ENCODE measurements at places on chromosomes 11 and 22.

GRCh38 chr11:128846985-128847384 lies 20.1 kb downstream of the KCNJ1 start:
- DNase-seq, result no peak

GRCh38 chr22:28864878-28865596 lies 18.3 kb upstream of the ZNRF3 start:
- DNase-seq, result no peak

- DNase-seq, result no peak
Observed at GRCh38 chr11:94669023-94669422, 99.1 kb upstream of the AMOTL1 start.

- no peak for DNase-seq
Observed at GRCh38 chr11:86571273-86571948, 101.0 kb downstream of the ME3 start.

DNA sequence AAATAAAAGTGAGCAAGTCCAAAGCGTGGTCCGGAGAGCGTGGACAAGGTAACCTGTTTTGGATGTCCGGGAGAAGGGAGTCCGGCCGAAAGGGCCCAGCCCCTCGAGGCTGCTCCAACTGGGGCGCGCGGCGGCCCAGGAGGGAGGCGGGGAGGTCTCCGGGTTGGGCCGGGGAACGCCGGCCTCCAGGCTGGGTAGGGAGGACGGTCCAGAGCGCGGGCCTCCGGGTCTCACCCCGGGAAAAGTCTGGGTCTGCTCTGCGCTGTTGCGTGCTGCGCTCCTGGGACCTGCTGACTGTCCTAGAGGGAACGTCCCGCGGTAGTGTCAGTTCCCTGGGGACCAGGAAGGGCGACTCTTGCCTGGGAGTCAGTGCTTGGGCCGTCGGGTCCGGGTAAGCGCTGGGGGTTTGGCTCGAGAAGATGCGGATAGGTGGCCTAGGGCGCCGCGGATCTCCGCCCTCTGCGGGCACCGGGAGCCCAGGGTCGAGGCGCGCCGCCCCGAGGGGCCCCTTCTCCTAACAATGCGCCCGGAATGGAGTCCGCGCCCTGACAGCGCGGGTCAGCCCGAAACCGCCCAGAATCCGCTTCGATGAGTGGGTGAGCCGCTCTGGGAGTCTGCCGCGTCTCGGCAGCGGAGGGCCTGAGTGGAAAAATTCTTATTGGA lies 988 bp upstream of the FLI1 start:
- no peak for DNase-seq

- DNase-seq, result no peak
Observed at GRCh38 chr11:129006161-129006560, 63.5 kb upstream of the TP53AIP1 start.

DNA sequence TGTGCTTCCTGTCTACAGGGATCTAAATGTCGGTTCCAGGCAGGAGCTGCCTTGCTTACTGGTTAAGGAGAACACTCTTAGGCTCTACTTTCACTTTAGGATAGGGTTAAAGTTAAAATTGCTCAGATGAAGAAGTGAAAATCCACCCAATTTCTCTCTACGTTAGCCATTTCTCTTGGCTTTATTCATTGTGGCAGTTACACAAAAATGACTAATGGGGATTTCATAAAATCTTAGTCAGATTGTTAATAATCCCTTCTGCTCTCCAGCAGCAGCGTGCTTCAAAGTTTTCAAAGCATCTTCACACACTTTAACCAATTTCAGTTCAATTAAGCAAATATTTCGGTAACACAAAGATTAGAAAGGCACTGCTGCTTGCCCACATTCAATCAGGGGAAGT lies 58.4 kb upstream of the RCN1 start:
- no peak for DNase-seq

DNA sequence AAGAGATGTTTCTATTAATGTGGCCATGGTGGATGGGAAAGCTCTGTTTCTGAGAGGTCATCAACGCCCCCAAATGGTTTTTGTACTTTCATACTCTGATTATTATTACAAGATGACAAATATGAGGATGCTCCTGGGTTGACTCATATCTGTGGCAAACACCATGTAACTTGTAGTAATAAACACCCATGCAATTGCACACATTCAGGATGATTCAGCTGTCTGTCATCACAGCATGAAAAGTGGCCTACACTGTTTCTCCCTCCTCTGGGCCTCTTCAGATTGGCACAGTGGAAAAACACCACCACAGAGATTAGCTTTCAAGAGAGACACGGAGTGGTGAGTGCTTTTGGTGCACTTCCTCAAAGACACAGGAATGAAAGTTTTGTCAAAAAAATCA lies 85.4 kb downstream of the MTNR1B start:
- no peak for DNase-seq

GRCh38 chr11:29937526-29937925 lies 79.3 kb downstream of the KCNA4 start:
- DNase-seq, result no peak

GRCh38 chr11:118216621-118217481 lies 8.0 kb downstream of the JAML start:
- DNase-seq, result no peak

DNA sequence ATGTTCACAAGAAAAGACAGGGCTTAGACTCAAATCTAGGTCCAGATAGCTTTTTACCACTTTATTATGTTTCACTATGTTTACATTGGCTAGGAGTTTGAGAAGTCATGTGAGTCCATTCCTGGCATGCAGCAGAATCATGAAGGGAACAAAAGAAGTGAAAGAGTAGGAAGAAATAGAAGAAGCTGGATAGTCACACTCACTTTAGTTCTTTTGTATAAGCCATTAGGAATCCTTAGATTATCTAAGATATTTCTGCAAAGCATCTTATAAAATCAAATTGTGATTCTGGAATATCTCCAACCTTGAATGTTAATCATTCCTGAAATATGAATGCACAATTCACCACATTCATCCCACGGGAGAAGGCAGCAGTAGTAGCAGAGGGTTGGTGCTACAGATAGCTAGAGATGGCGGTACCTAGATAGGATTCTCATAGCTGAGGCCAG lies 31.9 kb downstream of the MAML2 start:
- no peak for DNase-seq

- DNase-seq, result no peak
Observed at GRCh38 chr11:17026487-17027082, 12.4 kb upstream of the PLEKHA7 start.

- DNase-seq, result no peak
Observed at GRCh38 chr11:17343257-17343656, 8.3 kb upstream of the NCR3LG1 start.

- no peak for DNase-seq
Observed at GRCh38 chr11:105609341-105609781, 512 bp upstream of the GRIA4 start.

DNA sequence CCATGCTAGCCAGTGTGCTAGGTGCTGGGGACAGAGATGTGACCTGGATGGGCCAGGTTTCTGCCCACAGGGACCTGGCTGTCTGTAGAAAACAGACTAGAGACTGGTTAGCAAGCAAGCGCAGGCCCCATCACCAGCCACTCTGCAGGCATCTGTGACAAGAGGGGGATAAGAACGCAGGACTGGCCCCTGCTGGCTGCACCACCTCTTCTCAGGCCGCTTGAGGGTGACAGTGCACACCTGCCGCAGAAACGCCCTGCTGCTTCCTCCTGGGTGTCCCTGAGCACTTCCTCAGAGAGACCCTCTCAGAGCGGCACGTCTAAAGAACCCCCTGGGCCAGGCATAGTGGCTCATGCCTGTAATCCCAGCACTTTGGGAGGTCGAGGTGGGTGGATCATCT lies 5.9 kb upstream of the PICK1 start:
- no peak for DNase-seq

DNA sequence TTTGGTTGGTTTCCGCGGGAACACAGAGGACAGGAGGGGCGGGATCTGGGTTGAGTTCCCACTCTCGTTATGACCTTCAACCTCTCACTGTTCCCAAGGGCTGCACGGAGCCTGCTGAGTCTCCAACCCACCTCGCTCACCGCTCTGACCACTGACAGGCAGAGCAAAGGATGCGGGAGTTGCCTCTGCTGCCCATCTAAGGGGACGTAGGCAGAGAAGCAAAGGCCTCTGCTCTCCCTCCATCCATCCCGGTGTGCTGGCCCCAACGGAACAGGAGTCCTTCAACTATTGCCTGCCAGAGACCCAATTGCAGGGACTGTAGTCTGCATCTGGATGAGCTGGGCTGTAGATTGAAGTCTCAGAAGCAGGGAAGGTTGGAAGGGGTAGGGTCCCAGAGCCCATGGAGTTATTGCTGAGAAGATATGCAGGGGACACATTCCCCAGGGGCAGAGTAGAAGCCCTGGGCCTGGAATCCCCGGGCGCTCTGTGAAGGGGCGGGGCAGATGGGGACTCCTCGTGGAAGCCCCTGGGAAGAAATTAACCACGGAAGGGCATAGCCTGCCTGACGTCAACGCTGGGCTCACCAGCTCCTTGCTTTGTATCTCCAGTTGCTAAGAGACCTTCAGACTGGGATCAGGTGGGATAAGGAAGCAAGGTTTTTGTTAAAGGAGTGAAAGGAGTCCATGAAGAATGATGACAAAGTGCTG lies 12.7 kb upstream of the FXYD2 start:
- DNase-seq, result no peak

DNA sequence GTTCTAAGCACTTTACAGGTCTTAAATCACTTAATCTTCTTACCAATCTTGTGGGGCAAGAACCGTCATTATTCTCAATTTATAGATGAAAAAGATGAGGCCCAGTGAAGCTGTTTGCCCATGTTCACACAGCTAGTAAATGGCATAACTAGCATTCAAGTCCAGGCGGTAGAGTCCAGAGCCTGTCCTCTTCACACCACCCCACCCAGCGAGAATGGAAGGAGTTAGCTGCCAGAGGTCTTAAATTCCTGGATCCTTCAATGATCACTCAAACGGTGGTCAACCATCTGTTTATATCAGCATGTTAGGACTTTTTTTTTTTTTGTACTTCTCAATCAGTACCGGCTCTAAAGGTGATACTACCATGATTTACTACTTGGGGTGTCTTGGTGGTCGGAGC lies 43.3 kb downstream of the PARVA start:
- no peak for DNase-seq

- no peak for DNase-seq
Observed at GRCh38 chr11:2264366-2265053, 5.9 kb downstream of the ASCL2 start.

- DNase-seq, result no peak
Observed at GRCh38 chr11:27158456-27159334, 118.1 kb downstream of the BBOX1 start.

- DNase-seq, result no peak
Observed at GRCh38 chr11:58549644-58550043, 26.0 kb downstream of the LPXN start.

- no peak for DNase-seq
Observed at GRCh38 chr11:77106321-77106720, 3.7 kb downstream of the OMP start.

DNA sequence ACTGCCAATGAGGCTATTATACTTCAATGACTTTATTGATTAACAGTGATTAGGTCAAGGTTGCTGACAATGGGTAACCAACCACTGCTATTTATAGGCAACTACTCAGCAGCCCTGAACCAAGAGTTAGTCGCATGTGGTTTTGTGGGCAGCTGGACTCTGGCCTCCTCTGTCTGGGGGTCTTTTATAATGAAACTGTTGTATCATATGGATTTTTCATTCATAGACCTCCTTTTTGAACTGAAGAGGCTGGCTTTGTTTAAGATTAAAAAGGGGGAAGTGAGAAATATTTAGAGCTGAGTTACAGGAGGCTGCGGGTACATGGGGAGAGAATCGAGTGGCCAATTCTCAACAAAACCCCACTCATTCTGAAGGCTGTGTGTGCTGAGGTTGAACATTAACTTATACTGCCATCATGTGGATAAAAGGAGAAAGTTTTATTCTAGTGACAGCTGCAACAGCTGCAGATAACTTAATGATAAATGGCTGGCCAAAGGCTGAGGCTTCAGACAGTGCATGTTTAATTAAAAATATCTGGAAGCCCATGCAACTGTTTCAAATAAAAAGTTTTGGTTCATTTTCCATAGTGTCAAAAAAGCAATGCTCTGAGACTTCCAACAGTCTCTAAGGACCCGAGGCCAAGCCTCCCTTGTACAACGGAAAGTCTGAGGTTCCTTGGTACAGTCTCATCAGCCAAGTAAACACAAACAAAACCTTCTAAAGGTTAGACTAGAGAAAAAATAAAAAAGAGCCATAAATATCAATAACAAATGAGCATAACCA lies 682.6 kb downstream of the KCNA4 start:
- no peak for DNase-seq

- no peak for DNase-seq
Observed at GRCh38 chr22:46256358-46256958, 6.4 kb upstream of the CDPF1 start.

GRCh38 chr11:12539572-12539971 lies 134.6 kb upstream of the TEAD1 start:
- no peak for DNase-seq

DNA sequence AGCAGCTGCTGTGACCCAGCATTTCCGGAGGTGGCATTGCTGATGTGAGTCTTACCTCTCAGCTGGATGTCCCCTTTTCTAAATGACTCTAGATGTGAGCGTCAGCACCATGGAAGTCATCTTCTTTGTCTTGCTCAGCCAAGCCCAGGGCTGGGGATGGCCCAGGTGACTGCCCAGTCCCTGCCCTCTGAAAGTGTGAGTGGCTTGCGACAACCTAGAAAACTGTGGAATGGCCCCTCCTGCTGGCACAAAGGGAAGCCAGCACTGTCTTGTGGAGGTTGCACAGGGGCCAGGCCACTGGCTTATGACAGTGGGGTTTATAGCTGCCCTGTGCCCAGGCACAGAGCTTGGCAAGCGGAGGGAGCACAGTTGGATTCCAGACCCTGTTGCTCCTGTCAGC lies 6.2 kb downstream of the TUB start:
- no peak for DNase-seq
